Stimulated activated CD4-positive, alpha-beta T cell treated with anti-CD3 and anti-CD28 coated beads, Interleukin-1b, Interleukin-23, amount 100 ng/mL, for 1 hour (primary cell): ENCODE measurements at places on chromosomes 12 and 14.

GRCh38 chr12:8648576-8649205, 13.9 kb downstream of the MFAP5 start:
- no peak for DNase-seq

DNA sequence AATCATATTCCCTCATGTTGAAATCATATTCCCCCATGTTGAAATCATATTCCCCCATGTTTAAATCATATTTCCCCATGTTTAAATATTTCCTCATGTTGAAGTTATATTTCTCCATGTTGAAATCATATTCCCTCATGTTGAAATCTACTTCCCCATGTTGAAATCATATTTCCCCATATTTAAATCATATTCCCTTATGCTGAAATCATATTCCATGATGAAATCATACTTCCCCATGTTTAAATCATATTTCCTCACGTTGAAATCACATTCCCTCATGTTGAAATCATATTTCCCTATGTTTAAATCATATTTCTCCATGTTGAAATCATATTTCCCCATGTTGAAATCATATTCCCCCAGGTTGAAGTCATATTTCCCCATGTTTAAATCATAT, 34.6 kb upstream of the ADGRD1 start:
- no peak for DNase-seq

- DNase-seq = no peak
These were observed 92.8 kb downstream of the FRMD6 start for GRCh38 chr14:51744372-51745130.

DNA sequence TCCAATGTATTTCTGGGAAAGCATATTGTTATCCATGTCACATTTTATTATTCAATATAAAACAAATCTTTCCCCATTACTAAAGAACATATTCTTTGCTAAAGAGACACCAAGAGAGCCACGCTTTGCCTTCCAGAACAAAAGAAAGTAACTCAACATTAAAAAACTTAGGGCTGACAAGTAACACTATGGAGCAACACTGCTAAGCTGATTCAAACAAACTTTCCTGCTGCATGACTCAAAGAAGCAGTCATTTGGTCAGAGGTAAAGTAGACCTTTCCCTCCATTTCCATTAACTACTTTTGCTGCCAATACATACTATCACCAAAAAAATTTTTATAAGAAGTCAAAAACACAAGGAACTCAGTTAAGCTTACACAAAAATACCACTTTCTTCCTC, 83.0 kb downstream of the DENND5B start:
- DNase-seq = no peak

DNA sequence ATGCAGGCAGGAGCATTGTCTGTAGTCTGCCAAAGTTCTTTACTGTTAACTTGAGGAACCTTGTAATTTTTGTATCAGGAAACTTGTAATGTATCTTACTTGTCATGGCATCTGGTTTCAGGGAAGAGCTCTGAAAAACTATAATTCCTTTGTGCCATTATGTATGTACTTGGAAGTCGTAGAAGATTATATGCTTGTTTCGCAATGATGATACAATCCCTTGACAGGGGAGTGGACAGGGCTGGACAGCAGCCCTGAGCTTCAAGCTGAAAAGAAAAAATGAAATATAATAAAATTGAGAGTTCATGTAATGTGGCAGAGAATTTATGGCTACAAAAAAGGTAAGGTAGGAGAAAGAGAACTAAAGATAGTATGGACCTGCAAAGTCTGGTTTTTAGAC, 7.4 kb upstream of the DLGAP5 start:
- no peak for DNase-seq

- DNase-seq = no peak
These were observed 201.4 kb downstream of the C12orf50 start for GRCh38 chr12:87827638-87828264.

DNA sequence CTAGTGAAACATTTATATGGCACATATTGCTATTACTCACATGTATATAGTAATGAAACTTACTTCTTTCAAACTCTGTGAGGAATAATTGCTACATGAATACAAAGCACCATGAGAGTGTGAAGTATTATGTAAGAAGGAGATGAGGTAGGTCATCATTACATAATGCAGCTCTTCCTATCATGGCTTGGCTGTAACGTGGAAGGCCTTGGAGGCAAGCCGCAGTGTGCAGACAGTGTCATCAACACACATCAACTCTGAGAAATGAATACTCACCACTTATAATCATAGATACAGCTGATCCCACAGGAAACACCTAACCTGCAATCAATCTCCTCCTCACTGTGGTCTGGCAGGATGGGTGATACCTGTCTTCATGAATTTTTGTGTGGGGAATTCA, 49.9 kb upstream of the CCDC91 start:
- DNase-seq = no peak

- DNase-seq = no peak
These were observed 113.3 kb upstream of the AMIGO2 start for GRCh38 chr12:47193066-47193465.

GRCh38 chr12:48084841-48085460, 20.9 kb downstream of the SENP1 start:
- DNase-seq = no peak

- no peak for DNase-seq
These were observed 5.1 kb upstream of the SMOC1 start for GRCh38 chr14:69873877-69874780.

GRCh38 chr14:105935384-105935783, 409.0 kb downstream of the TMEM121 start:
- no peak for DNase-seq

- DNase-seq = peak; percentile 1
These were observed 501 bp downstream of the RIMKLB start for GRCh38 chr12:8698132-8698851.

GRCh38 chr12:26331960-26332359, 136.6 kb downstream of the SSPN start:
- DNase-seq = no peak

- no peak for DNase-seq
These were observed 206.6 kb upstream of the RTL1 start for GRCh38 chr14:101109981-101110728.

- no peak for DNase-seq
These were observed 120.3 kb downstream of the CHST11 start for GRCh38 chr12:104576980-104577580.

DNA sequence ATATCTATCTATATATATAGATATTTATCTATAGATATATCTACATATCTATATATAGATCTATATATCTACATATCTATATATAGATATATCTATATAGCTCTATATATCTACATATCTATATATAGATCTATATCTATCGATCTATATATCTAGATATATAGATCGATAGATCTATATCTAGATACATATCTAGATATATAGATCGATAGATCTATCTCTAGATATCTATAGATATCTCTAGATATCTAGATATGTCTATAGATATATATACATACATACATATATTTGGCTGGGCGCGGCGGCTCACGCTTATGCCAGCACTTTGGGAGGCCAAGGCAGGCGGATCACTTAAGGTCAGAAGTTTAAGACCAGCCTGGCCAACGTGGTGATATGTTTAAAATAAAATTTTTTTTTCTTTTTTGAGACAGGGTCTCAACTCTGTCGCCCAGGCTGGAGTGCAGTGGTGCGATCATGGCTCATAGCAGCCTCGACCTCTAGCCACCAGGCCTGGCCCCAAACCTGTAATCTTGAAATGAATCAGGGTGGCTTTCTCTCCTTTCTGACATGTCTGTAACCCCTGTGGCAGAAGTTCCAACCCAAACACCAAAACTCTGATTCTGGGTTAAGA, 18.1 kb downstream of the ARPC3 start:
- DNase-seq = no peak

DNA sequence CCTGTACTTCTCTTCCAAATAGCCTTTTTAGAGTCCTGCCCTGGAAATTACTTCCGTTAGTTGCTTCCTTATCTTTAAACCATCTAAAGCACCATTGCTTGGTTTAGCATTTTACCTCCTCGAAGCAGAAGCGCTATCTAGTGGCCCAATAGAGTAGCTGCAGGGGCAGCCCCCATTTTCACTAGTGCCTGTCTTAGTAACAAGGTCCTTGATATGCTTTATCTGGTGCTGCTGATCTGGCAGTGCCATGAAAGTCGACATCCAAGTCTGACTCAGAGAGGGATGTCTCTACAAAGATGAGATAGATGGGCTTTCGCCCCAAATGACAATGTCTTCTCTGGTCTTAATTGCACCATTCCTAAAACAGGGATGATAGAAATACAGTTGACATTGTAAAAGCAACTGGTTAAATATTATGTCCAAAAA, 25.0 kb upstream of the CIT start:
- DNase-seq = peak; percentile 41

- DNase-seq = no peak
These were observed 64.5 kb downstream of the SPTB start for GRCh38 chr14:64815257-64815656.

- no peak for DNase-seq
These were observed 21.6 kb downstream of the RASSF8 start for GRCh38 chr12:25980035-25980434.

DNA sequence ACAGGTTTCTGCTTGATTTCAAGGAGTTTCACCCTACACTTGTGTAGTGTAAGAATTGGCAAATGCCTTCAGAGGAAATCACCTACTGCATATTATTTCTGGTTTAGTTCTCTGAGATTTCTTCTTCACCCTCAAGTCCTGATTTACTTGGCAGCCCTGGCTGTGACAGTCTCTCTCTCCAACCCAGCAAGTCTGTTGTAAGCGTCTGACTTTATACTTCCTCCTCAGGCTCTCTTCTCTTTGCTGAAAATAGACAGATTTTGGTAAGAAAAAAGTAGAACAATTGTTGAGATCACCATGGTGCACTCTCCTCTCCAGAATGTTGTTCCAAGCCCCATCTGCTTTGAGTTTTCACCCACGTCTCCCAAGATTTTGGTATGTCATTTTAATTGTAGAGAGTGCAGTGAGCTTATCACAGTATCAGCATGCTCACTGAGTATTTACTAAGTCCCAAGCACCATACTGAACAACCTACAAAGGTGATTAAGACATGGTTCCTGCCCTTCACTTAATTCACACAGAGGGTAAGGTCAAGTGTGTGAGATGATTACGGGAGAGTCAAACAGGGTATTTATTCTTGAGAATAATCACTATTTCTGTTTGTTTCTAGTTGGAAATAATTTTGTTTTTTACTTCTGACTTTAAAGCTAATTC, 148.7 kb downstream of the MDGA2 start:
- DNase-seq = no peak

DNA sequence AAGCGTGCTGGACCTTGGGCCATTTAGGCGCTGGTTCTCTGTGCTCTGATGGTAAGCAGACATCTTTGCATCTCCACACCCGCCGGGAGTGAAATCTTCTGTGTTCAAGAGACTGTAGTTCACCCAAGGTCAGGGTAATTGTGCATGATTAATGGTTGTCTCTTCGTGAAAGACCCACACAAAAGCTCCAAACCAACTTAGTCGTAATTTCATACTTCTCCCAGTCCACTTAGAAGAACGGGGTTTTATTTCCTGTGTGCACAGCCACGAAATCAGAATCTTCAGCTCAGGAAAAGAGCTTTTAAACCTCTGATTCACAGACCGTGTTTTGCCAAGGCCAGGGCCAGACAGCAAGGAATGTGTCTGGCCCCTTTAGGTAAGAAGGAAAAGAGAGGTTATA, 640.9 kb downstream of the MED13L start:
- DNase-seq = no peak

GRCh38 chr12:98635657-98636323, 8.8 kb downstream of the IKBIP start:
- no peak for DNase-seq
